ENCODE measurements at places on chromosomes 7 and 10.

DNA sequence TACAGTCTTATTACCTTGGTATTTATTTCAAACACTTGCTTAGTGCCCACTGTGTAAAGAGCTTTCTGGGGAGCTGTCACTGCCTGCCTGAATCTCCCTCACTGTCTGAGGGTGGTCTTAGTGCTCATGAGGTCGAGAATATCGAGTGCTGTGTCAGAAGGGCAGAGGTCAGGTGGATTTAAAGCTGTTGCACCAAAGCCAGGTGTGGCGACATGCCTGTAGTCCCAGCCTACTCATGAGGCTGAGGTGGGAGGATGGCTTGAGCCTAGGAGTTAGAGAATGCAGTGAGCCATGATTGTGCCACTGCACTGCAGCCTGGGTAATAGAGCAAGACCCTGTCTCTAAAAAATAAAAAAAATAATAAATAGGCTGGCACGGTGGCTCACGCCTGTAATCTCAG is 20.9 kb downstream of the CCM2 start:
- DNase-seq = no peak

DNA sequence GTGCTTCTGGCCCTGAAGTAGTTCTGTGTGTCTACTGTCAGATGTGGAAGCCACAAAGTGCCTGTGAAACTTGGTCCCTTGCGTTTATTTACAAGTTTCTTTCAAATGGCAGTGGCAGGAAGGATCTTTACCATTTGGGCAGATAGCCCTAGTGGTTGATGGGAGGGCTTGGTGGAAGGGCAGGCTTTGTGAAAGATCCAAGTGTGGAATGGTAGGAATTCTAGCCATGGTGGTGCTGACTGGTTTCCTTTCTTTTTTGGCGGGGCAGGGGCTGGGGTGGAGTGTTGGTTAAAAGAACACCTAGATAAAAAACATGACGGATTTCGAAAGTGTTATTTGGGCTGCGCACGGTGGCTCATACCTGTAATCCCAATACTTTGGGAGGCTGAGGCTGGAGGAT is 27.0 kb downstream of the AUTS2 start:
- no peak for DNase-seq

- DNase-seq = no peak
Observed at GRCh38 chr7:29229066-29229465, 34.5 kb downstream of the CHN2 start.

DNA sequence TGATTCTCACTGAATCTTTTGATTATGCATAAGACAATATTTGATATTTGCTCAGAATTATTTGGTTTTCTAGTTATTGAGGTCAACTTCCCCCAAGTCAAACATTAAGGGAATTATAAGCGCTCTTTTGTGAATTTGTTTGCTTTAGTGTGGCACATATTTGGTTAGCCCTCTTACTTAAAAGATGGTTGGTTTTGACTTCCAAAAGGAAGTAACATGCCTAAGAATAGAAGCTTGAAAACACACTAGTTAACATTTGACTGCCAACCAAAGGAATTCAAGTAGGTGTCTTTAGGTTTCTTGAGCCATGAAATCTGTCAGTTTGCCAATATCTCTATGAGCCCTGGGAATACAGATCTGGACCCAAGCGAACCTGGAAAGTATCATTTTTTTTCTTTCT is 24.9 kb downstream of the STEAP4 start:
- DNase-seq = no peak

Data from activated naive CD4-positive, alpha-beta T cell treated with anti-CD3 and anti-CD28 coated beads, Interleukin-2, amount 50 U/mL, for 72 hours (primary cell).